ENCODE measurements at places on chromosomes 7 and 10.

DNA sequence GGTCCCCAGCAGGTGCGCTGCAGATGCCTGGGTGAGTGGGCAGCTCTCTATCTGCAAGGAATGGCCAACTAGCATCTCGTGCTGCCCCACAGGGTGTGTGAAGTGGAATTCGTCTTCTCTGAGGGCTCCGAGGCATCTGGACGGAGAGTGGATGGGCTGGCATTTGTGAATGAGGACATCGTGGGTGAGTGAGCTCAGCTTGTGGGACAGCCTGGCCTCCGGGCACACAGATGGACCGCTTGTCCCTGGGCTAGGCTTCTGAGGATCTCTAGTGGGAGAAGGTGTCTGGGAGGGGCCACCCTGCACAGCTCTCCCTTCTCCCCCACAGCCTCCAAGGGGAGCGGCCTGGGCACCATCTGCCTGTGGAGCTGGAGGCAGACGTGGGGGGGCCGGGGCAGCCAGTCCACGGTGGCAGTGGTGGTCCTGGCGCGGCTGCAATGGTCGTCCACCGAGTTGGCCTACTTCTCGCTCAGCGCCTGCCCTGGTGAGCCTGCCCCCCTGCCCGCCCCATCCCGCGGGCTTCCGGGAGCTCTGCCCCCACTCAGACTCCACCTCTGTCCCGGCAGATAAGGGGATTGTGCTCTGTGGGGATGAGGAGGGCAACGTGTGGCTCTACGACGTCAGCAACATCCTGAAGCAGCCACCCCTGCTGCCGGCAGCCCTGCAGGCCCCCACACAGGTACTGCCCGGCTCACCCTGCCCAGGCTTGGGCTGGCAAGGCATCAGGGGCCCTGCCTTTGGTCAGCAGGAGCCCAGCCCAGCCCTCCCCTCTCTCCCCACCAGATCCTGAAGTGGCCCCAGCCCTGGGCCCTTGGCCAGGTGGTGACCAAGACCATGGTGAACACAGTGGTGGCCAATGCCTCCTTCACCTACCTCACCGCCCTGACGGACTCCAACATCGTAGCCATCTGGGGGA is 6.3 kb downstream of the POLR2J start:
- no peak for DNase-seq

DNA sequence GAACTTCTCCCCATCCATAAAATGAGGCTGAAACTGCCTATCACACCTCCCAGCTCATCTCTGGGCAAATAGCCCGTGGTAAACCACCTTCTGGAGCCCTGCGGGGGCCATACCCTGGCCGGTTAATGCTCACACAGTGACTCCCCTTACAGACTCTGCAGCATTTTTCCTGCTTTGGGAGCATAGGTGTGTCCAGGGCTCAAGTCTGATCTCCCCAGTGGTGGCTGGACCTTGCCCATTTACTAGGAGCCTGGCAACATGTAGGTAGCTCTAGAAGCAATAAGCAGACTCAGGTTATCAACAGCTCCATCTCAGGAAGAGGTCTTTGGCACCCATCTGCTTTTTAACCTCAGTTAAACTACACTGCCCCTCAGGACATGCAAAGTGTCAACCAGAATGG is 5.5 kb upstream of the CDHR1 start:
- no peak for DNase-seq

- no peak for DNase-seq
Measured at GRCh38 chr7:116279217-116279616, 68.9 kb downstream of the TES start.

GRCh38 chr10:47009215-47009838 is 98.1 kb downstream of the PTPN20 start:
- no peak for DNase-seq

- no peak for DNase-seq
Measured at GRCh38 chr7:18405726-18406125, 89.8 kb upstream of the HDAC9 start.

DNA sequence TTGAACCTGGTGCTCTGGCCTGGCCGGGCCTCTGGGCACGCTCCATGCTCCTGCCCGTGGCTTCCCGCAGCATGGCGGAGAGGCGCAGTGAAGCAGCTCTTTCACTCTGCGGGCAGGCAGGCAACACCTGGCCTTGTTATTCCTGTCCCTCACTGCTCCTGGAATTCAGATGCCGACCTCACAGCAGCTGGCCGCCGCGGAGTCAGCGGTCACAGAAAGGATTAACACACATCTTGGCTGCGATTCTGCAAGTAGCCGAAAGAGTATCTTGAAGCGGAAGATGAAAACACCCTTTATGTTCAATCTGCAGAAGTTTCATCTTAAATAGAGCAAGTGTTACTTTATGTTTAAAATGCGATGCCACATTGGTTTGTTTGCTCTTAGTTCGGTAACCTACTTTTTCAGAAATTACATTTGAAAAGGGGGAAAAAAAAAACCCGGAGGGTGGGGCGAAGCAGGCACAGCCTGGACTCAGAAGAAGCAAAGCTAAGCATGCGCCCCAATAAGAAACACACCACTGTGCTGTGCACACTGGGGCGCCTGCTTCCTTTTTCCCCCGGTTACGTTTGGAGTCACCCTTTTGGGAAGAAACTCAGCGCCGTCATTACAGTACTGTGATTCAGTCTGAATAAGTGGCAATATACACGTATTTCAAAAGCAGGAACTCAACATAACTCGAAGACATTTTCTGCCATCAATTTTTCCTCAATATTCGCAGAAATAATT is 42.3 kb downstream of the BRI3 start:
- no peak for DNase-seq

DNA sequence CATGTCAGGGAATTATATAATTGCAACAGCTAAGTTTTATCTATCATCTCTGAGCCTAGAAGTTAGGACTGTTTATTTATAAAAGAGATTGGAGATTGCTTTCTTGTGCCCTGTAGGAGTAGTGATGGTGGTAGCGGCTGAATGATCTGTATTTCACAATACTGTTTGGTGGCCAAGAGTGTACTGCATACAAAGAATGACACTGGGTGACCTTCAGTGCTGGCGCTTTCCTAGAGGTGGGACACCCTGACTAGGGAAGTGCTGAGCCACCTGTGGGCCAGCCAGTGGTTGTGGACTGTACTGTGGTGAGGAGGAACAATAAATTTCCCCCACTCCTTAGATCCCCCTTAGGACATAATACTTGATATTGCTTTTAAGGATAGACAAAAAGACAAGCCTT is 53.0 kb downstream of the COPG2 start:
- no peak for DNase-seq

- DNase-seq: no peak
Measured at GRCh38 chr7:24434972-24435371, 138.3 kb upstream of the PALS2 start.

- DNase-seq: no peak
Measured at GRCh38 chr7:28065308-28065707, 115.3 kb downstream of the JAZF1 start.

DNA sequence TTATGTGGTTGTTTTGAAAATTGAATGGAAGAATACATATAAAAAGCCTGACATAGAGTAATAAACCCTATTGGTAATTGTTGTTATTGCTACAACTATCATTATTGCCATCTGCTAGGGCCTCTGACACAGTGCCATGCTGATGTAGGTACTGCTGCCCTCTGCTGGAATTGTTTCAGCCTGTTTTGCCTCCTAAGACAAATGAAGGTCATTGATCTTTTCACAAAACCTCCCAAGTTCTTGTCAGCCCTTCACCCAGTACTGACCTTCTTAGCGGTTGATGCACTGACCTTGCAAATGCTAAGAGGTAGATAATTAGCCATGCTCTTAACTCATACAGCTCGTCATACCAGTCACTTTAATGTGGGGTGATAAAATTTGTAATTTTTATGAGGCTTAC is 975.2 kb downstream of the SORCS1 start:
- DNase-seq: no peak

DNA sequence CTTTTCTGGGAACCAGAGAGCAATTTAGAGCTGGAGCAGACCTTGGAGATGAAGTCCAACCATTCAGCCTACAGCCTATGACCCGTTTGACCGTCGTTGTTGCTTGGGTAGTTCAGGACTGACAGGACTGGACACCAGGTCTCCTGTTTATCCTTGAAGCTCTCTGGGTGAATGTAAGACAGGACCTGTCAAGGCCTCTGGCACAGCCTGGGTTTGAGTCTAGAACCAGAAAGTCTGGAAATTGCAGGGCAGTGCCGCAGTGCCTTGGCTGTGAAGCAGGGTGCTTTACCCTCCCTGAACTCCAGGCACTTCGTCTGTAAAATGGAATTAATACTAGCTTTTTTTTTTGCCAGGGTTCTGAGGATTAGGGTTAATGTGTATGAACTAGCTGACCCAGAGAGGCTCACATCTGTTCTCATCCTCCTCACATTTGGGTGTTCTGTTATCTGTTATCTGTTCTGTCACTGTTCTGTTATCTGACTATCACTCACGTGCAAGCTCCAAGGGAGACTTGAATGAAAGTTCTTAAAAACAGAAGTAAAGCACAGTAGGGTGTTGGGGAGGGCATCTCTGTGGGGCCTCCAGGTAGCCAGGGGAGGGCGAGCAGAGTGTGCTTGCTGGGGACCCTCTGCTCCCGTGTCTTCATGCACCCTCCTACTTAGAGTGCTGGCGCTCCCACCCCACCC is 9.9 kb downstream of the BLVRA start:
- no peak for DNase-seq

- DNase-seq: no peak
Measured at GRCh38 chr10:52083422-52083821, 230.7 kb upstream of the DKK1 start.

DNA sequence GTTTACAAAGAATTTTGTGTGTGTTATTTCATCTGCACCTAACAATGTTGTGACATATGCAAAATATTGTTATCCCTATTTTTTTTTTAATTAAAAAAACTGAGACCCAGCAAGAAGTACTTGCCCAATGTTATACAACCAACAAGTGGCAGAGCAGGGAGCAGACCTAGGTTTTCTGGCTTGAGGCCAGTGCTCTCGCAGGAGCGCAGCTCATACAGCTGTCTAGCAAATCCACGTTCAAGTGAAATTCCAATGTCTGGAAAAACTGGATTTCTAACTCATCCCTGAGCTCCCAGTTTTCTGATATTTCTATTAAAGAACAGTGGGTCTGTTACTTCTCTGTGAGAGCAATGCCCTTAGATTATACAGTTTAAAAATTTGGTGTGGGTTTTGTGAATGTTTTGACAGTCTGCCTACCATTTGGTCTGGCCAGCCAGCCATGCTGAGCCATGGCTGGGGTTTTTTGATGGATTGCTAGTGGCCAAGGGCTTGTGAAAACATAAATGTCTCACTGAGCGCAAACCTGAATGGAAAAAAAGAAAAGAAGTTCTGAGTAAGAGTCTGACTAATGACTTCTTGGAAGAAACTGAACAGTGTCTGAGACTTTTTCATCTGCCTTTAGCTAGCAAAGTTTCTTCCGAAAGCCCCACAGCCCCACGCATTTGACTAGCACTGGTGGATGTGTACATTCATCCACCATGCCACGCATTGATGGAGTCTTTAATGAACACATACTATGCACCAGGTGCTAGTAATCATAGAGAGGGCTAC is 15.4 kb upstream of the PRF1 start:
- DNase-seq: no peak

Measured in SW 1271 (cell line).